ENCODE measurements at places on chromosomes 5 and 9.
A peak's percentile ranks its signal among the peaks of the same experiment; 100 is the strongest.

DNA sequence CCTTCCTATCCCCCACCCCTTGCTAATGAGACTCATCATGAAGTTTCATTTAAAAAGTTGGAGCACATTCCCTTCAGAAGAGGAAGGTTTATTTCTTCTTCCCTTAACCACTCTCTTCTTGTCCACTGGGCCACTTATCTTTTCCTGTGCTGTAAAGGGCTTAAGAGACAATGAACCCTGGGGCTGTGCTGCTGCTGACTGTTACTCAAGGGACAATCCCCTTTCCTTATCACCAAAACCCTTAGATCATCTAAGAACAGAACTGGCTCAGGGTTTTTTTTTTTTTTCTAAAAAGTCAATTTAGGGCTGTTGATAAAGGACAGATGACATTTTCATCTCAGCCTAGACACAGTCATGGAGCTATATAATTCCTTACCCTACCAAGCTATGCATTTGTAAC lies 29.6 kb downstream of the CAPSL start:
- DNase-seq, result peak; percentile 10

GRCh38 chr5:54180630-54181031 lies 129.7 kb downstream of the ARL15 start:
- DNase-seq, result peak; percentile 88

DNA sequence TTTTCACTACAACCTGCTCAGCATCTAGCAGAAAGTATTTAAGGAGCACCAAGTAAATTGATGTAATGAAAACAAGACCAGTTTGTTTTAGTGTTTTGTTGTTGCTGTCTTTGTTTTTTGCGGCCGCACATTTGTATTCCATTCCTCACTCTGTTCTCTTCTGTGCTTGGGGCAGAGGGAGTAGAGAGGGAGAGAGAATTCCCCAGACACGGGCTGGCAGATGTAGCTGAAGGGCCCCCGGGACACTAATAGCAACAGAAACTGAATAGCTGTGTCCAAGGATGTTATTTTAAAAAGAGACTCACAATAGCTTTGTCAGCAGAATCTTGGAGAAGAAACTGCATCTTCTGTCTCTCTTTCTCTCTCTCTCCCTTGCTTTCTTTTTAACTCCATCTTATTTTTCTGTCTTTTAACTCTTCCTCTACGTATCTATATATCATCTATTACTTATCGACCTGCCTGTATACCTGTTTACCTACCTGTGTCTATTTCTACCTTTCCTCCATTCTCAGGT lies 145.3 kb downstream of the PAPPA start:
- no peak for DNase-seq

DNA sequence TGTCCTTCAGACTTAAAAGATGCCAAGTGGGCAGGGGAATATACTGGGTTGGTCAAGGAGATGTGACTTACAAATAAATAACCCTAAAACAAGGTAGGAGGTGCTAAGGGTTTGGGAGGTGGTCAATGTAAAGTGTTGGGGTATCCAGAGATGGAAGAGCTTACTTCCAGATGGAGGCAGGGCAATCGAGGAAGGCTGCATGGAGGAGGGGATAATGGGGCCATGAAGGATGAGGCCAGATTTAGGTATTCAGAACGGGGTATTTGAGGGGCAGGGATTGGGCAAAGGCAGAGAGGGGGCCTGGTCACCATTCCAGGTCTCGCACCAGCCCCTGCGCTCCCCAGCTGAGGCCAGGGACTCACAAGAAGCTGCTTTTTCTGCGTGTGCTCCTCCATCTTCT lies 57.9 kb upstream of the FBXW11 start:
- no peak for DNase-seq

DNA sequence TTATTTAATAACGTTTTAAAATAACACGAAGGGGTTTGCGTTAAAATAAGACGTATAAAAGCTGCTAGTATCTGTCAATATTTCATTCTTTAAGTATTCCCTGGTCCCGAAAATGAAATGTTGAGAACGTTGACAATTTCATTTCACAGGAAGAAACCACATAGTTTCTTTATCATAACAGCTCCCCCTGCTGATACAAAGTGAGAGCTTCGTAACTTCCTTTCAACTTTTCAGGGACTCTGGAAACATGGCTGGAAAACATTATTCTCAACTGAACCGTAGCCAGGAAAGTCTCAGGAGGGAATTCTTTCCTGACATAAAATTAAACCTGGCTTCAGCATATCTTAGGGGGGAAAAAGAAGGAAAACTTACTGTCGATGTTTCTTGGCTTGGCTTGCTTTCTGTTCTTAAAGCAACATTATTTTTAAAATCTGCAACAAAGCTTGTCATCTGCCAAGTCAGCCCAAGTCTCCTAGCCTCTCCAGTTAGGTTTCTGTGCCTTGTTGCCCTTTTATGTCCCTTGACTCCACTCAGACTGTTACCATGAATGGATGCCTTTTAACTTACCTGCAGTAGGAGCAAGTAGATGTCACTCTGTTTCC lies 122.9 kb upstream of the DAB2 start:
- peak; percentile 67 for DNase-seq

- no peak for DNase-seq
Observed at GRCh38 chr5:106017243-106017857, 1653.4 kb downstream of the EFNA5 start.

Measured in neural progenitor cell (in vitro differentiated cells).